Islet precursor cell (in vitro differentiated cells): ENCODE measurements at places on chromosomes 2 and 18.

GRCh38 chr2:19944205-19944845, 42.5 kb upstream of the TTC32 start:
- DNase-seq, result no peak

- DNase-seq, result no peak
Observed at GRCh38 chr2:15642011-15642814, 50.5 kb downstream of the DDX1 start.

GRCh38 chr18:22253676-22254075, 84.3 kb downstream of the GATA6 start:
- no peak for DNase-seq

DNA sequence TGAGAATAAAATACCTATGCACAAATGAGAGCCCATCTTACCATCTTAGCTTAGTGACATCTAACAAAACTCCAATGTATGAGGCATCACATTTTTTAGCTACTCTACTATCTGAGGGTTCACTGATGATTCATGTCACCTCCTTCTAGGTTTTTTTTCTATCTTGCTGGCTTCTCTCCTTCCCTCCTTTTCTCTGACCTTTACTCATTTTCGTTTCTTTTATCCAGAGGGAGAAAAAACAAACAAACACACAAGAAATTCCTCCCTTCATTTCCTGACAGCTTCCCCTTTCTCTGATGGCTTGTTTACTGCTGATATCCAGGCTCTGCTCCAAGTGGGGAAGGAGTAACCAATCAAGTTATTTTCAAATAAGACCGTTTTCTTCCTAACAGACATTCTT, 115.1 kb downstream of the UBE2E3 start:
- no peak for DNase-seq

DNA sequence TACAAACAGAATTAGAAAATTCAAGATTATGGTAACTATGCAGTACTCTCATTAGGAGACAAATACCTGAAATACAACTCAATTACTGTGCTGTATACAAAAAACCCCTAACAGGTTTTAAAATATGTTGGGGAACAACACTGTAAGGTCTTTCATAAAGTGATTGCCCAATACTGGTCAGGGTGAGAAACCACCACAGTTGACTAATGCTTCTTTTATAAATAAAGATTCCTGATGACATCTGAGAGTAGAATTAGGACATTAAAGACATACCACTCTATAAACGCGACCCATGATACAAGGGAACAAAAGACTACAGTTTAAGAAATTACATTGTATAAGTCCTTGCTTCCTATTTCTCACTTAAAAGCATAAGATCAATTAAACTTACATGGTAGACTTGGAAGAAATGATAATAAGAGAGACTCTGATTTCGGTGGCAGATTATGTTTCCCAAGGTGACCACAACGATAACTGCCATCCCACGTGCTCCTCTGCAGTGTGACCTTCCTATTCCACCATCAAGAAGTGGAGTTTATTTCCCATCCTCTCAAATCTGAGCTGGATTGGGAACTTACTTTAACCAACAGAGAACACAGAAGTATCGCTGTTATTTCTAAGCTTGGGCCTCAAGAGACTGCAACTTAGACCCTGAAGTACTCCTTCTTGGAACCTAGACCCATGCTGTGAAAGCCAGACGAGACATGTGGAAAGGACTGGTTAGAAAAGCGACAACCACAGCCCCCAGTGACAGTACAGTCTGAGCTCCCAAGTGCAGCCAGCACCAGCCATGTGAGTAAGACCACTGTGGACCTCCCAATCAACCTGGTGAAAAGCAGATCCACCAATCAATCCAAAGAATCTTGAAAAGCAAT, 52.3 kb downstream of the ZNF521 start:
- no peak for DNase-seq

DNA sequence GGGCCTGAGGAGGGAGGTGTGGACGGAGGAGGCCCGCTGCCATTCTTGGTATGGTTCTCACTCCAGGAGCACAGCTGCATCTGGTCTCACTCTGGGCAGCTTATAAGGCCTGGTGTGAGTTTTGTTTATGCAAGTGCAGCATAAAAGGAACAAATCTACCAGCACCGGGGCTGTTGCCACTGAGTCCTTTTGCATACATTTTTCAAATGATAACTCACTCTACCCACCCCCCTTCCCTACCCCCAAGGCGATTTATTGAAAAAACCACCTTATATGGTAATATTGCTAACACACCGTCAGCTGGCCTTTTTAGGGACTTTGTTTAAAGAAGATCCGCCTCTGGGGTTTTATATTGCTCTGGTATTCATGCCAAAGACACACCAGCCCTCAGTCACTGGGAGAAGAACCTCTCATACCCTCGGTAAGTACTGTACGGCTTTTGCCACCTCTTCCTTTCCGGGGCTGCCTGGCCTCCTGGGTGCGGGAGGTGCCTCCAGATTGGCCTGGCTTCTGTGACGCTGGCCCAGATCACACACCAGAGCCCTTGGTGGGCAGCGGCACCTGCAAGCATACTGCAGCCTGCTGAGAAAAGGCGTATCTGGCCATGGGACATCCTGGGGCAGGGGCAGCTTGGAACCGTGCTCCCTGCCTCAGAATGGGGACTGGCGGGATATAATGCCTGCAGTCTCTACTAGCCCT, at the start of gene ACTG2:
TSS of gene ACTG2 (plus strand) at position 378 of the 699 bp plus-strand sequence. CDS start 8,304 bp downstream, outside the sequence.
- DNase-seq, result no peak

GRCh38 chr2:223956300-223956699, 963 bp upstream of the MRPL44 start:
- DNase-seq, result no peak

DNA sequence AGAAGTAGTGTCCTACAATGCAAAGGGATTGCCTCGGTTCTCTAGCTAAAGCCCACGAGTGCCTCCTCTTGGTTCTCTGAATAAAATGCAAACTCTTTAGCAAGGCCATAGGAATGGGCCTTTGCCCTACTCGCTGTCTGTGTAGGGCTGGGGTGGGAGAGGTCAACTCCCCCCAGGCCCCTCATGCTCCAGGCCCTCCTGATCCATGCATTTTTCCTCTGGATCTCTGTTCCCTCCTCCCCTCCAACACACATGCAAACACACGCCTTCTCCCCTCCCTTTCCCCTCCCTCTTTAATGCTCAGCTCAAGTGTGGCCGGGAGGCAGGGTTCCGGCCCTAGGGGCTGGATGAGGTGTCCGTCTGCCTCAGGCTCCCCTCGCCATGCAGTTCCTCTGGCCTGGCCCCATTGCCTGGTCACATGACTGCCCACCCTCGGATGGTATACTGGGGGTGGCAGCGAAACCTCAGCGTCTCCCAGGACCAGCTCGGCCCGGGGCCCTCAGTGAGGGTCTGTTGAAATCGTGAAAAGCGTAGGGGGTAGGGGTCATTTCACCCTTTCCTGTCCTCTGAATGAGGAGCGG, 14.9 kb upstream of the KLF11 start:
- no peak for DNase-seq

GRCh38 chr2:134795765-134796164, 42.7 kb upstream of the ACMSD start:
- no peak for DNase-seq
